Right cardiac atrium (tissue), 5 donors: ENCODE measurements at places on chromosomes 4 and X. TPM values are rescaled to one million over a fixed set of nuclear protein-coding genes. Genes with fewer than 3 reads are reported as not detected.
A peak's percentile ranks its signal among the peaks of the same experiment; 100 is the strongest.

The GRPR gene
- 0.23 TPM for total RNA-seq

The HTN3 gene
- not detected for total RNA-seq

The PHEX gene
- 0.29 TPM for total RNA-seq

The CITED1 gene
- not detected for total RNA-seq

The TMSB15C gene
- total RNA-seq = 1.4 TPM

The NSUN7 gene
- 6.2 TPM for total RNA-seq

GRCh38 chrX:112577146-112577545 is 102.6 kb downstream of the LHFPL1 start:
- no peak for DNase-seq

GRCh38 chr4:158422546-158422945 is 99.1 kb upstream of the RXFP1 start:
- DNase-seq = no peak

DNA sequence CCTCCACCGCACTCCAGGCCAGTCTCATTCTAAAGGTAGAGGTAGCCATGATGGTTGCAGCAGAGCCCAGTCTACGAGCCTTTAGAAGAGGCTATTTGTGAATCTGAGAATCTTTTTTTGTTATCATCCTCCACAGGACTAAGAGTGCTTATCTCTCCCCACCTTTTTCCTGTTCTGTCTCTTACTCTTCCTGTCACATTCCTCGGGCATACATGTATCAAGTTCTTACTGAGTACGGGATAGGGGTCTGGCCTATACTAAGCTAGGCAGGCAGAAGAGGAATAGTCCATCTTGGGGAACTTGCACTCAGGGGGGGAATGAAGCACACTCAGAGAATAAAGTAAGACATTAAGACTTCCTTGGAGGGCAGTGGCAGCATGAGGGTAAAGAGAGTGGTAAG is 25.7 kb downstream of the LAS1L start:
- DNase-seq = no peak

GRCh38 chr4:183610033-183610432 is 49.0 kb downstream of the RWDD4 start:
- DNase-seq = no peak

GRCh38 chrX:9577555-9577954 is 112.7 kb downstream of the TBL1X start:
- no peak for DNase-seq

DNA sequence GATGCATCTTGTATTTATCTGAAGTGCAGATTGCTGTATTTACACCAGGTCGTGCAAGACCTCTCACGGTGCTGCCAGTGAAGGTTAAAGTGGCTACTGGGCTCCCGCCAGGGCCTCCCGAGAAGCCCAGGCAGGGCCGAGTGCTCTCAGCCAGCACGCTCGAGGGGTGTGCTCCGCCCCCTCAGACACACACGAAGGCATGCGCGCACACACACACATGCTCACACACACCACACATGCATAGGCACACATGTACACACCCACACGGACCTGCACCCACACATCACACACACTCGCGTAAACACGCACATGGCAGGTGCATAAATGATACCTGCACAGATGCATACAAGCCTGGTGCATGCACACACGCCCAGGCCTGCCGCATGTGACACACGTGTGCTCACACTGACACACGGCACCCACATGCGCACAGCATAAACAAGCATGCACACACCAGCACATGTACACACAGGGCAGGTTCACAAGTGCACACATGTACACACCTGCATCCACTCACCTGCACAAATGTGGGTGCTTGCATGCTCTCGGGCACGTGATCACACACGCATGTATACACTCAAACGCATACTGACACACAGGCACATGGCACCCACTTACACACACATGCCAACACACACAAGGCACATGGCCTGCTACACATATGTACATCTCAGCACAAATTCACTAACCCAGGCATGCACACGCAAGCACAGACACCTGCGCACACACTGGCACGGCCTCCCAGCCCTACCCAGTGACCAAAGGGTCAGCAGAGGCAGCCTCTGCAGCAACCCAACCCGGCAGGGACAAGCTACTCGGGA is 71.6 kb downstream of the FAM53A start:
- DNase-seq = peak; percentile 8

- DNase-seq = peak; percentile 79
Measured at GRCh38 chr4:110516106-110516922, 40.4 kb downstream of the ENPEP start.

DNA sequence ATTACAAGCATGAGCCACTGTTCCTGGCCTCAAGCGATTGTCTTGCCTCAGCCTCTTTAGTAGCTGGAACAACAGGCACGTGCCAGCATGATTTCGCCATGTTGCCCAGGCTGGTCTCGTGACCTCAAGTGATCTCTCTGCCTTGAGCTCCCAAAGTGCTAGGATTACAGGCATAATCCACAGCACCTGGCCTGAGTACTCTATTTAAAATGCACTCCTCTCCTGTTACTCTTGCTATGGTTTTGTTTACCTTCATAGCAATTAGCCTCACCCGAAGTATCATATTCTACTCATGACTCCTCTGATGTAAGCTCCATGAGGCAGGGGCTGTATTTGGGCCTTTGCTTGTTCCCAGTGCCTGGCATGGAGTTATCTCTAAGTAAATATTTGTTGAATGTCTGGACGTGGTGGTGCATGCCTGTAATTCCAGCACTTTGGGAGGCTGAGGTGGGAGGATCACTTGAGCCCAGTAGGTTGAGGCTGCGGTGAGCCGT is 92.5 kb upstream of the SLC34A2 start:
- no peak for DNase-seq

DNA sequence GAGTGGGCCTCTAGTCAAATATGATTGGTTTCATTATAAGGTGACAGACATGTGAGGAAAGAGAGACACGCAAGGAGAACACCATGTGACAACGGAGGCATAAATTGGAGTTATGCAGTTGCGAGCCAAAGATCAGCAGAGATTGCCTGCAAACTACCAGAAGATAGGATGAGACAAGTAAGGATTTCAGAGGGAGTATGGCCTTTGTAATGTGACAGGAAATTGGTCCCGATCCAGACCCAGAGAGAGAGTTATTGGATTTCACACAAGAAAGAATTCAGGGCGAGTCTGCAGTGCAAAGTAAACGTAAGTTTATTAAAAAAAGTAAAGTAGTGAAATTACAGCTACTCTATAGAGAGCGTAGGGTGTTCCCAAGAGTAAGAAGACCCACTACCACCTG is 35.7 kb upstream of the NDST4 start:
- DNase-seq = no peak

GRCh38 chr4:4200624-4201023 is 26.1 kb downstream of the OTOP1 start:
- no peak for DNase-seq

DNA sequence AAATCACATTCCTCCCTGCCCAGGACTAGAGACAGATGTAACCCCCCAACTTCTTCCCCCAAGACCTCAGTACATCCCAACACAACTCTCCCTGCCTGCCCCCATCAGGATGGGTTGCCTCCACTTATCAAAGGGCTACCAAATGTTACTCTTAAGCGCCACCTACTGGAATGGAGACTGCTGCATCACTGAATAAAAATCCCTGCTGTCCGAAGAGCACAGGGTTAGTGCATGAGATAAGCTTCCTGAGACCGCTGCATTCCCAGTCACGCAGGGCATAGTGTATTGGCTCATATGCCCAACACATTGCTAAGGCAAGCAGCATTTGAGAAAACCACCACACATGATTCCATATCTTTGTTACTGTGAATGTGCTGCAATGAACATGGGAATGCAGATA is 544.5 kb downstream of the PPP4R3C start:
- no peak for DNase-seq

GRCh38 chr4:4572821-4573220 is 31.0 kb upstream of the STX18 start:
- DNase-seq = no peak

- no peak for DNase-seq
Measured at GRCh38 chrX:66634272-66634671, 4.6 kb downstream of the EDA2R start.

GRCh38 chr4:147533331-147533730 is 52.4 kb downstream of the EDNRA start:
- DNase-seq = no peak

GRCh38 chrX:47611489-47611888 is 8.2 kb downstream of the SYN1 start:
- no peak for DNase-seq

DNA sequence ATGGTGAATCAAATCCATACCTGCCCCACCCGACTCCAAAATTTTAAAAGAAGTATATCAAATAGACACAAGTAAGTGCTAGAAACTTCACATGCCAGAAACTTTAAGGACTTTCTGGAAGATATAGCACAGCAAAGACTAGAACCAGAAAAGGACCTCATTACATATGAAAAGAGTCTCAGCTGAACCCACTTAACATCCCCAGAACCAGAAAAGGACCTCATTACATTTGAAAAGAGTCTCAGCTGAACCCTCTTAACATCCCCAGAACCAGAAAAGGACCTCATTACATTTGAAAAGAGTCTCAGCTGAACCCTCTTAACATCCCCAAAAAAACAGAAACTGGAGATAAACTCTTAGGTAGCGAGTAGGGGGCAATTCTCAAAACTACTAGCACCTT is 32.3 kb downstream of the STPG2 start:
- DNase-seq = no peak

DNA sequence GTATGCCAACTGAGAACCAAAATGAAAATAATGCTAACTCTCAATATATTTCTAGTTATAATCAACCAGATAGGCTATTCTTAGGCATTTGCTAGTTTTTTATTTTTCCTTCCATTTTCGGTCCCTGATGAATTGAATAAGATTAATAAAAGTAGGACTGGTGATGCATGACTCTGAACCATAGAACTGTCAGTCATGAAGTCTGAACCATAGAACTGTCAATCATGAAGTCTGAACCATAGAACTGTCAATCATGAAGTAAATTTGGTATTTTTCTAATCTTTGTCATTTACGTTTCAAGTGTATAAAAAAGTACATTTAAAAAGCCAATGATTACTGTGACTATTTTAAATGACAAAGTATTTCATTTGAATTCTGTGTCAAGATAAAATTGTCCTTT is 460.2 kb upstream of the NDST3 start:
- no peak for DNase-seq
